ENCODE measurements at places on chromosomes 5 and 9.

DNA sequence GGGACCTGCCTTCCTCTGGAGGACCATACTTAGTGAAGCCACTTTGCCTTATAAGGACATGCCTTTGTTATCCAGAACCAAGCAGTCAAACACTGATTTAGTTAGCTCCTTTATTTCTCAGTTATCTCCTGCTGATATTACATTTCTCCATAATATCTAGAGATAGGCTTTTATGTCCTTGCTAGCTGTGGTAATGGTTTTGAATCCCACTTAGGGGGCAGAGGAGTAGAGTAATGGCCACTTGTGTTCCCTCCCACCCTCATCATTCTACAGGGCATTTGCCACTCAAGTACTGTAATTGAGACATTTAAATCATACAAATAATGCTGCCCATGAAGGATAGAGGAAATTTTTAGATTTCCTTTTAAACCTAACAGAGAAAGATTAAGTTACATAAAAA, 80.9 kb downstream of the DOCK8 start:
- DNase-seq, result no peak

DNA sequence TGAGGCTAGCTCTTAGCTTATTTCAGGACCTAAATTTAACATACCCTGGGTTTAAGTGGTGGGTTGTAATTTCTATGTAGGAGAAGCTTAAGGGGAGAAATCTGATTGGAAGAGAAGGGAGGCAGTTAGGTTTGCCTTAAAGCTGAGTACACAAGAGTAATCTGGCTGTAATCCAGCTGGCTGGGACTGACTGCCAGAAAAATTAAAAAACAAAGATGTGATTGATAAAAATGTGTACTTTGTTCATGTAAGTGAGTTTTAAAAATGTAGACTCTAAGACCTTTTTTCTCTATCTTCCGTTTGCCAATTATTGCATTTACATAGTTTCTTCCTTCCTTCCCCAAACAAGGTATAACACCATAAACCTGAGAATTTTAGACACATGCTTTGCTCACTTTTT, 17.5 kb upstream of the MSMP start:
- DNase-seq, result no peak

DNA sequence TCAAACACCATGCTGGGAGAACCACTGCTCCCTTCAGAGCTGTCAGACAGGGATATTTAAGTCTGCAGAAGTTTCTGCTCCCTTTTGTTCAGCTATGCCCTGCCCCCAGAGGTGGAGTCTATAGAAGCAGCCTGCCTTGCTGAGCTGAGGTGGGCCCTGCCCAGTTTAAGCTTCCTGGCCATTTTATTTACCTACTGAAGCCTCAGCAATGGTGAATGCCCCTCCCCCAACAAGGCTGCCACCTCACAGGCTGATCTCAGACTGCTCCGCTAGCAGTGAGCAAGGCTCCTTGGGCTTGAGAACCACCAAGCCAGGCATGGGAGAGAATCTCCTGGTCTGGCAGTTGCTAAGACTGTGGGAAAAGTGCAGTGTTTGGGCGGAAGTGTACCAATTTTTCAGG, 205.5 kb upstream of the PTGER4 start:
- DNase-seq, result no peak

DNA sequence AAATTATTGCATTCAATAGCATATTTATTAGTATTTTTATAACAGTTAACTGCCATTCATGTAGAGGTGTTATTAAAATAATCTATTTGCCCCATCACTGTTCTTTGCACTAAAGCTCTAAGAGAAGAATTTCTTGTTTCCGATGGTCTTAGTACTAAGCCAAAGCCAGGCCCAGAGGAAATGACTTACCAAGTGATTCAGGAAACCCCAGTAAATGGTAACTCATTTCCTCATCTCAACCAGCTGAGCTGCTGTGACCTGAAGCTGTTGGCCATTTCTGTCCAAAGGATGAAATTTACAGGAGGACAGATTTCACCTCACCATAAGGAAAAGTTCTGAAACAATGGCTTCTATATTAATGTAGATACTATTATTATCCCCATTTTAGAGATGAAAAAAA, 117.0 kb downstream of the PIK3R1 start:
- DNase-seq, result no peak

DNA sequence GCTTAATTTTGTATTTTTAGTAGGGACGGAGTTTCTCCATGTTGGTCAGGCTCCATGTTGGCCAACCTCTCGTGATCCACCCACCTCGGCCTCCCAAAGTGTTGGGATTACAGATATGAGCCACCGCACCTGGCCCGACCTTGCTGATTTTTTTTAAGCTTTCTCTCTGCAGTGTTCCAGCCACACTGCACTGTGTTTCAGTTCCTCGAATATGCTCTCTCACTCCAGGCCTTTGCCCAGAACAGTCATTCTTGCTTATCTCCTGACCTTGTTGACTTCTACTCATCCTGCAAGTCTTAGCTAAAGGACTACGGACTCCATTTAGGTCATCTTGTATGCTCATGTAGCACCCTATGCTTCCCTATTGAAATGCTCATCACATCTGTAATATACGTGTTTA, 3.3 kb downstream of the SNAPC3 start:
- no peak for DNase-seq

GRCh38 chr5:96043446-96043845, 81.8 kb upstream of the ELL2 start:
- DNase-seq, result no peak

DNA sequence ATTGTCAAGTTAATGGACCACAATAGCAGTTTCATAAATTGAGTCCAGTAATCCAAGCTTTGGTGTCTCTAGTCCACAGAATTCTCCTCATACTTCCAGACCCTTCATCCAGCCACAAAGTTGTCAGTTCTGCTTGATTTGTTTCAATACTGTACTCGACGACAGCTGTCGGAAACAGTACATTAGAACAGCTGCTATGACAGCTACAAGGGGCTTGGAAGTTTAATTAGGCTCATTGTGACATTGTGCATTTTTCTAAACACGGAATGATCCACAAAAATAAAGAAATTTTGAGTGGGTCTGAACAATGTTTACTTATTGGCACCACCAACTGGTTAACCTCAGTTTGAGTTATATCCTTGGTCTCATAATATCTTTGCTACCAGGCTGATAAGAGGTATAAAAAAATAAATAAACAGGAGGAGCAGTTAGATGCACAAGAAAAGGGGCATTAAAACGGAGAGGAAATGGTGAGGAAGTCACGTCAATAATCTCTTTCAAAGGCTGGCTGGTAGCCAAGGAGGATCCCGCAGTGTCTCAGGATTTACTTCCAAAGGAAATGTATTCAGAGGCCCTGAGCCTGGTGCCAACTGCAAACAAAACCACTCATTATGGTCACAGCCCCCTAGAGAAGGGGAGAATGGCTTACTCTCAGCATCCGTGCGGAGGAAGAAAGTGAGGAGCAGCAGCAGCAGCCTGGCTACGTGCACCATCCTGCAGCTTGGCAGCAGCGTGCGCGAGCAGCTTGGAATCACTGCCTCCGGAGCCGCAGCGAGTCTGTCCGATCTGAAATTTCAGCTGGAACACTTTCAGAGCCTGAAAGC, 933.8 kb upstream of the DMAC1 start:
- peak; percentile 68 for DNase-seq
